GM18507 (cell line): ENCODE measurements at places on chromosomes 3 and 15.

- no peak for DNase-seq
Measured at GRCh38 chr3:4302747-4303146, 422 bp upstream of the SETMAR start.

- DNase-seq, result no peak
Measured at GRCh38 chr15:91127236-91127955, 27.3 kb downstream of the SV2B start.

DNA sequence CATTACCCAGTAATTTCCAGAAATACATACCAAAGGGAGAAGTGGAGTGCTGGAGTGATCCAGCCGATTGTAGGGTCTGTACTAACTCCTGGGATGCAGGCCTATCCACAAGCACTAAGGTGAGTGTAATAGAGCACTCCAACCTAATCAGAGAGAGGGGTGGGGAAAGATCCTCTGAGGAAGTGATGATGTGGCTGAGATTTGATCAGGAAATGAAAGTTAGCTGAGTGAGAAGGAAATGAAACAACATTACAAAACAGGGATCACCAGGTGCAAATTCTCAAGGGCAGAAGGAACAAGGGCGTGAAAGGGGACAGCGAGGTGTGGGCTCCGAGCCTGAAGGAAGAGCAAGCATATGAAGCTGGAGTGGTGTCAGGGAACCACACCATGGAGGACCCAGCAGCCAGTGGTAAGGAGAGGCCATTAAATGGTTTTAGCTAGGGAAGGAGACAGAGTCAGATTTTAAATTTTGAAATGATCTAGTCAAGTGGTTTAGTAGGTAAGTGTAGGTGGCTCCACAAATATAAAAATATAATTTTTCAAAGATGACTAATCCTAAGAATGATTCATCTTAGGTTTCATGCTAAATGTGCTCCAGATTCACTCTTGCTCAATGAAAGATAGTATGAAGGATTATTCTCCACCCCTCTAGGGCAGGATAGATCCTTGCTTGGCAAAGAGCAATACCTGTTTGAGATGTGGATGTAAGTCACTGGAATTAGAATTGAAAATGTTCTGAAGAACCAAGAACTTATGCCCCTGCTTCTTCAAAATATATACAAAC is 348.7 kb downstream of the TBL1XR1 start:
- no peak for DNase-seq

- DNase-seq, result no peak
Measured at GRCh38 chr3:52245322-52246263, at the start of gene PPM1M. Gene PPM1M (plus strand): TSS chr3:52245759. CDS start chr3:52245825, 66 bp downstream.

GRCh38 chr3:78029775-78030174 is 989.9 kb downstream of the ROBO2 start:
- DNase-seq, result no peak

DNA sequence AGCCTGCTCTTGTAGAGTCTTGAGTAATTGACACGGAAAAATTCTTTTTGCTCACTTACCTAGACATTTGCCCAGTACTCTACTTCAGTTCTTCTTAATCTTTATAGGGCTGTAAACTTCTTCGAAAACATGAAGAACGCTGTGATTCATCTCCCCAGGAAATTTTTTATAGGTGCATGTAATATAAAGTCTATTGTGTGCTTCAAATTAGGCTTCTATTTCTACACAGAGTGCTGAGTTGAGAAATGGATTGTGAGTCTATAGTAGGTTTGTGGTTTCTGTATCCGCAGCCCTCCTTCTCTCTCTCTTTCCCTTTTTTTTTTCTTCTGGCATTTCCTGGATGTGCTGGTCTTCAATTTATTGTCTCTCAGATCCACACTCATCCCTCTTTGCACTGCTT is 183.3 kb upstream of the DCBLD2 start:
- no peak for DNase-seq

- no peak for DNase-seq
Measured at GRCh38 chr3:65901226-65901625, 137.5 kb downstream of the MAGI1 start.

- no peak for DNase-seq
Measured at GRCh38 chr15:99212406-99212805, 37.0 kb downstream of the TTC23 start.

DNA sequence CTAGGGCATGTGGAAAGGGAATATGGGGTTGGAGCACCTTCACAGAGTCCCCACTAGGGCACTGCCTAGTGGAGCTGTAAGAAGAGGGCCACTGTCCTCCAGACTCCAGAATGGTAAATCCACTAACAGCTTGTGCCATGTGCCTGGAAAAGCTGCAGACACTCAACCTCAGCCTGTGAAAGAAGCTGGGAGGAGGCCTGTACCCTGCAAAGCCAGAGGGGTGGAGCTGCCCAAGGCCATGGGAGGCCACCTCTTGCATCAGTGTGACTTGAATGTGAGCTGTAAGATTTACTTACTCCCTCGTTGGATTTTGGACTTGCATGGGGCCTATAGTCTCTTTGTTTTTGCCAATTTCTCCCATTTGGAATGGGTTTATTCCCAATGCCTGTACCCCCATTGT is 705.2 kb upstream of the ROBO1 start:
- DNase-seq, result no peak

DNA sequence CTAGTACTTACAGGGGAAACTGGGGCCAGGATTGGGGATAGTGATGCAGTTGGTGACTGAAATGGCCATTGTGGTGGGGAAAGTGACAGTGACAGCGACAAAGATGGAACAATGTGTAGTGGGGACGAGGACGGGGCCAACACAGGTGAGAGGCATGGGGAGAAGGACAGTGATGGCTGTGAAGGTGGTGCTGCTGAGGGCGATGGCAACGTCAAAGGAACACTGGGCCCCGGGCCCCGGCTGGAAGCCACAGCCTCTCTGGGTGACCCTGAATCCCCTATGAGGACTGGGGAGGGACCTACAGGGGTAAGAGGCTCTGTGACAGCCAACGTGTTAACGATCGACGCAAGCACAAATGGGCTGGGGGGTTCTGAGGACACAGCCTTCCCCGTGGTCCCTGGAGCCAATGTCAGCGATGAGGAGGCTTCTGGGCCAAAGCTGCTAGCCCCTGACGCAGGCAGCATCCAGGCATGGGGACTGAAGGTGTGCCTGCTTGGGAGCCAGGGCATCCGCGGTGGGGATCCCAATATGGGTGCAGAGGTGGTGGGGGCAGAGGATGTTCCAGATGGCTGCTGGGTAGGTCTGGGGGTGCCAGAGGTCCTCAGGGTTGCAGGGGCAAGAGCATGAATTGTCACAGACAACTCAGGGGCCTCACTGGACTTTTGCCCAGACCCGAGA is 25.2 kb upstream of the GOLGA6C start:
- no peak for DNase-seq

DNA sequence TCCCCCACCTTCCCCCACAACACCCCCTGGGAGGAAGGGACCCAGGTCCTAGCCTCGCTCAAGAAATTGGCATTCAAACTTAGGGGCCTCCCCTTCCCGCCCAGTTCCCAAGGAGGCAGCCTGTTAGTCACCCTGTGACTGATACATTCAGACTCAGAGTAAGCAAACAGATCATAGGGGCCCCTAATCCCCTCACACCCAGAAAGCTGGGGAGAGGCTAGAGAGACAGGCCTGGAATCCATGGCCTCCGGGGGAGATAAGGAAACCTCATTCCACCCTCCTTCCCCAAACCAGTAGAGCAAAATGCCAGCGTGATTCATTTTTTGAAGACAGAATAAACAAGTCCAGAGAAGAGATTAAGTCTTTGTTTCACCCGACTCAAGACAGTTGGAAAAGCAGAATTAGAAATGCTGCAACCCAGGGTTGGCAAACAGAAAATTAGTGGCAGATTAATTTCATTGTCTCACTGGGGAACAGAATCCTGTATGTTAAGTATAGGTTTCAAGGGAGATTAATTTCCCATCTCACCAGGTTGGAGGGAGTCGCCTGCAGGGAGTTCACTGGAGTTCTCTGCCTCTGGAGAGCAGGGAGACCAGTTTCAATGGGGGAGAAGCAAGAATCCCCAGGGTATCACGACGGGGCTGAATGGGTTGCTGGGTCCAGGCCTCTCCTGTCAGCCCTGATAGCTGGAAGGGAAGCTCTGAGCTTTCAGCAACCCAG is 268.3 kb downstream of the UACA start:
- DNase-seq, result no peak

- no peak for DNase-seq
Measured at GRCh38 chr15:70589221-70589620, 174.1 kb downstream of the UACA start.

DNA sequence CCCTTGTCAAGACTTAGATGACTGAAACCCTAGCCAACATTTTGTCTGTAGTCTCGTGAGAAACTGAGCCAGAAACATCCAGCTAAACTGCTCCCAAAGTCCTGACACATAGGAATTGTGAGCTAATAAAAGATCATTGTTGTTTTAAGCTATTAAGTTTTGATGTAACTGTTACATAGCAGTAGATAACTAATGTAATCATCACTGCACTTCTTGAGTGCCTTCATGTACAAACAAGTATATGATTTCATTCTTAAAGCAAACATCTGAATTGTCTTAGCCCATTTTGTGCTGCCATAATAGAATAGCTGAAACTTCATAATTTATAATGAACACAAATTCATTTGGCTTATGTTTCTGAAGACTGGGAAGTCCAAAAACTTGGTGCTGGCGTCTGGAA is 87.3 kb downstream of the NSUN3 start:
- DNase-seq, result no peak

GRCh38 chr3:189699885-189700284 is 68.7 kb downstream of the TP63 start:
- no peak for DNase-seq

DNA sequence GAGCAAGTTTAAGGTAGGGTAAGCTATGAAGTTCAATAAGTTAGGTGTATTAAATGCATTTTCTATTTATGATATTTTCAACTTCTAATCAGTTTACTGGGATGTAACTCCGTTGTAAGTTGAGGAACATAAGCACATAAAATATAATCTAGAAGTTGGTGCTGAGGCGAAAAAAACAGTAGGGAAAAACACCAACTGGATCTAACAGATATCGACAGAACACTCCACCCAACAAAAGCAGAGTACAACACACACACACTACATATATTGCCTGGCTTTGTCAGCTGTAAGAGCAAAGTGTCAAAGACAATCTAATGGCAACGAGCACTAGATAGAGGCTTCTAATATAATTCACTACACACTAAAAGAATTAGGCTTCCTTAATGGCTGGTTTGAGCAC is 8.4 kb downstream of the PIK3R4 start:
- no peak for DNase-seq

- DNase-seq, result no peak
Measured at GRCh38 chr3:2995195-2995594, 115.0 kb downstream of the IL5RA start.

- DNase-seq, result peak; percentile 55
Measured at GRCh38 chr15:73908030-73908821, 18.0 kb upstream of the LOXL1 start.

DNA sequence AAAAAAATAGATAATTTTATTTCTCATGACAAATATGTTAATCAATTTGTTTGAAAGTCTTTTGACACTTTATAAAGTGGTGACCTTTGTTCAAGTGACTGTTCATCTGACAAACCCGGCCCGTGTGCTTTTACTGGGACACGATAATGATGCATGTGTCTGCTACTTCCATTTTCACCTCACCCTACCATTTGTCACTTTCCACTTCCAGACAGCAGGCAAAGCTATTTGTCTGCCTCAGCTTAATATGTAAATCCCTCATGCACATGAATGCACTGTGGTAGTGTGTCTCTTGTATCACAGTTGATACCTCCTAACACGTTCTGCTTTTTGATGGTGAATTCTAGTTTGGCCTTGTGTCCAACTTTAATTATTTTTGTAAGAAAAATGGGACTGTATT is 204.3 kb downstream of the BBX start:
- no peak for DNase-seq

DNA sequence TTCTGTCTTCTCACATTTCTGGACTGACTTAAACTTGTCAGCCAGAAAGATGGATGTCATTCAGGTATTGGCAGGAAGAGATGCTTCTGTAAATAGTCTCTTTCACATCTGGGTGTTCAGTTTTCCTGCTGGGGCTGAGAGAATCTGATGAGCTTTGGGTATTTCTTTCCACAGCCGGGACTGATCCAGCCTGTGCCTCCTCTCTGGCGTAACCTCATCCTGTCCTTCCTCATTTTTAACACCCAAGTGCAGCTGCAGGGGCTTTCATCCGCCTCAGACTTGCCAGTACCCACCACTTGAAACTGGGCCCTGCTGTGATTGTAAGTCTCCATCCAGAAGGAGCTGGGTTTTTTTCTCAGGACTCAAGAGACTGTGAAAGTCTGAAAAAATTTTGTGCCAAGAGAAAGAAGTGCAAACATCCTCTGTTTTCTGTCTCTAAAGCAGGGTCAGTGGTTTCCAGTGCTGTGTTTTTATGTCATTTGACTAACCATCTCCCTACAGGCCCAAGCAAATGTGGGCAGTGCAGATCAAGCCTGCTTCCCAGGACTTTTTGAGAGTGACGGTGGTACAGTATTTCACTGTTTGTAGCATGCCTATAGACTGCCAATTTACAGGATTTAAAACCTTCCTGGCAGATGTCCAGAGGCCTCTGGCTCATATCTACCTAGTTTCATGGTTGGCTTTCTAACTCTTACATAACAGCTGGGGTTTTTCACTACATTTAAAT is 342.7 kb downstream of the PTPRG start:
- DNase-seq, result no peak

- no peak for DNase-seq
Measured at GRCh38 chr15:65787260-65787659, 4.8 kb downstream of the DENND4A start.

GRCh38 chr15:39272901-39273300 is 308.0 kb upstream of the THBS1 start:
- no peak for DNase-seq

DNA sequence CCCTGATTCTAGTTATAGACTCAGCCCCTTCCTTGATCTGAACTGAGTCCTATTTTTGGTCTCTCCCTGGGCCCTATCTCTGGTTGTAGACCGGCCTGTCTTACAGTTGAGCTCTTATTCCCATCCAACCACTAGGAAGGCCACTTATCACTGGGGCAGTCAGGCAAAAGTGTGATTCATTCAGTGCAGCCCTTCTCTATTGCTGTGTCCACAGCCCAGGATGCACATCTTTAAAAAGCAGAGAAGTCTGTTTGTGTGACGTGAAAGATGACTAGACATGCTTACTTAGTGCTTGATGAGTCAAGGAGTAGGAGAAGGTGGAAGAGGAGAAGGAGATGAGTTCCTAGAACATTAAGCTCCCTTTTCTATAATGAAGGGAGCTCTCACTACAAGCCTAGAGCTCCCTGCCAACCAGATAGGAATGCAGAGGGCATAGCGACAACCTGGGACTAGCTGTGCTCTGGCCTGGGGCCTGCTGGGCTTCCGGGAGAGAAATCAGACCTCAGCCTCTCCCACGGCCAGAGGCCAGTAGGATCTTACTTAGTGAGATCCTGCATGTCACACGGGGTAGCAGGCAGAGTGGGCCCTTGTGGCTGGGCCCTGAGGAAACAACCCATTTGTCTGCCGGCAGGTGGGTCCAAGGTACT is 25.7 kb downstream of the INSYN1 start:
- DNase-seq, result no peak
